Chondrocyte (in vitro differentiated cells): ENCODE measurements at places on chromosomes 3 and 15. TPM values are rescaled to one million over a fixed set of nuclear protein-coding genes. Genes with fewer than 3 reads are reported as not detected.
A peak's percentile ranks its signal among the peaks of the same experiment; 100 is the strongest.

DNA sequence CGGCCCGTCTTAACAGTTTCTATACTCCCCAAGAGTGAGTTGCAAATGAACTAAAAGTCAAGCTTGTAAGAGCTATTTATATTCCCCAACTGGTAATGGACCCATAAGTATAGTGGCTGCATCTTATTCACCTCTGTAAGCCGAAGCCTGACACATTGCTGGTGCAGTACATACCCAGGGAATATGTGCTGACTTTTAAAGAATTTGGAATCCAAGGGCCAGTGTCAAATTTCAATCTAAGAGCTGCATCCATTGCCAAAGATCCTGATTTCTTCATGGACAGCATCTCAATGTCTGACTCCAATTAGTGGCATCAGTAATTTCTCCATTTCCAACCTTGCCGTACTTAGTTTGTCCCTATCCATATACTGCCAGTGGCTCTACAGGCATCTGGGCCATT lies 42.0 kb downstream of the FRMD4B start:
- H3K36me3 ChIP-seq: peaks cover 4% of the 10 kb centered on the region
- H3K27ac ChIP-seq: no peak overlapping the region
- no peak overlapping the region for H3K4me3 ChIP-seq
- no peak for DNase-seq
- peaks cover 12% of the 10 kb centered on the region for H3K4me1 ChIP-seq

- H3K27me3 ChIP-seq: no peaks in the 10 kb centered on the region
- H3K4me3 ChIP-seq: no peak overlapping the region
- no peak for DNase-seq
Measured at GRCh38 chr3:174495928-174496327, 363.2 kb upstream of the NAALADL2 start.

GRCh38 chr3:125110016-125110875 lies 54.4 kb upstream of the HEG1 start:
- H3K36me3 ChIP-seq: peaks cover 2% of the 10 kb centered on the region
- H3K27me3 ChIP-seq: no peaks in the 10 kb centered on the region
- H3K27ac ChIP-seq: peak overlapping the region; percentile 62
- H3K4me3 ChIP-seq: no peak overlapping the region
- H3K4me1 ChIP-seq: peaks cover 48% of the 10 kb centered on the region
- DNase-seq: no peak

DNA sequence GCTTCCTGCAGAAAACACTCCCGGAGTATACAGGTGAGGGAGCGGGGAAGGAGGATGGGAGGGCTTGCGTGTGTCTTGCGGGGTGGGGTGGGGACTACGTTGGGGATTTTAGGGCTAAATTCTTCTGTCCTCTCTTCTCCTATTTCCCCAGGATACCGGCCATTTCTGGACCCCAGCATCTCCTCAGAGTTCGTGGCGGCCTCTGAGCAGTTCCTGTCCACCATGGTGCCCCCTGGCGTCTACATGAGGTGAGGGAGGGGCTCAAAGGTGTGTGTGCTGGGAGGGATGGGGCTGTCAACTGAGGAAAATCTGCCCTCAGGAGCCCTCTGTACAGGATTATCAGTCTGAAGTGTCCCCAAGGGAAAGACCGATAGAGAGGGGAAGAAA lies 6.6 kb downstream of the DUOX1 start:
- peaks cover 33% of the 10 kb centered on the region for H3K27me3 ChIP-seq
- DNase-seq: no peak
- H3K27ac ChIP-seq: no peak overlapping the region
- H3K4me3 ChIP-seq: no peak overlapping the region
- no peaks in the 10 kb centered on the region for H3K4me1 ChIP-seq

DNA sequence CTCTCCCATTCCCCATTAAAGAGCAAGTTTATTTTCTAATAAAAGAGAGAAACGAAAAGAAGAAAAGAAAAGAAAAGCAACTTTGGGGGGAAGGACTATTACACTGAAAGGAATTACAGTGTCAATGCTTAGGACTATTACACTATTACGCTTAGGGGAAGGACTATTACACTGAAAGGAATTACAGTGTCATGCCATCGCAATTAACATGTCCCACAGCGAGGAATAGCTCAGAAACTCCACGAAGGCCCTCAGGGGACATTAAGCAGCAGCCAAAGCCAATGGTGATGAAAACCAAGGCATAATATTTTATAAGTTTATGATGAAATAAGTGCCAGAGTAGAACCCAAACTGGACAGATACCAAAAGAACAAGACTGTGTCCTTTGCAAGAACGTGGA lies 22.1 kb upstream of the DET1 start:
- peaks cover 6% of the 10 kb centered on the region for H3K27me3 ChIP-seq
- no peak overlapping the region for H3K4me3 ChIP-seq
- no peak overlapping the region for H3K27ac ChIP-seq
- no peak for DNase-seq
- H3K4me1 ChIP-seq: no peaks in the 10 kb centered on the region

DNA sequence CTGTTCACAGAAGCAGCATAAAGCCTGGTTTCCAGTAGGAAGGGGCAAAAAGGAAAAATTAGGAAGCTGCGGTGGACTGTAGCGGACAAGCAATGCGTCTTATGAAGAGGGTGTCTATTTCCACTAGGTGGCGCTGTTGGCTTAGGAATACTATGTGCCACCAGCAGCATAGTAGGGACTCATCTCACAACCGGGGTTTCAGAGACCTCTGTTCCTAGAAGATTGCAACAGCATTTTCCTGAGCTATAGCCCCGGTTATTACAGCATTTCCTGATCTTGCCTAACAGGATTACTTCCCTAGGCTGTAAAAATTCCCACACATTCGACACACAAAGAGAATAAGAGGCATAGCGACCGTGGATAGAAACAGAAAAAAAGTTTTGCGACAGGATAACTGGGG lies 683.0 kb downstream of the TBL1XR1 start:
- DNase-seq: no peak
- no peak overlapping the region for H3K27ac ChIP-seq
- H3K4me3 ChIP-seq: no peak overlapping the region
- no peaks in the 10 kb centered on the region for H3K27me3 ChIP-seq

- no peaks in the 10 kb centered on the region for H3K36me3 ChIP-seq
- no peak for DNase-seq
- no peak overlapping the region for H3K4me3 ChIP-seq
- H3K27ac ChIP-seq: no peak overlapping the region
Measured at GRCh38 chr3:127483902-127484591, 106.5 kb downstream of the TPRA1 start.

Gene ZNF660
- 5.3 to 9.4 TPM (median 5.4 TPM) in 3 replicates for total RNA-seq

Gene SNTN
- not detected in 3 replicates for total RNA-seq

Gene TMCC1
- total RNA-seq: 34.3 to 41.9 TPM (median 37.1 TPM) in 3 replicates

Gene GCNT3
- 0.51 to 0.79 TPM (median 0.70 TPM) in 3 replicates for total RNA-seq

Gene PLA2G4D
- total RNA-seq: not detected in 3 replicates

Gene GBE1
- 53.8 to 68.4 TPM (median 55.0 TPM) in 3 replicates for total RNA-seq

Gene EPHA6
- total RNA-seq: 0.33 to 0.70 TPM (median 0.62 TPM) in 3 replicates
